ENCODE measurements at places on chromosomes 3 and 15.

DNA sequence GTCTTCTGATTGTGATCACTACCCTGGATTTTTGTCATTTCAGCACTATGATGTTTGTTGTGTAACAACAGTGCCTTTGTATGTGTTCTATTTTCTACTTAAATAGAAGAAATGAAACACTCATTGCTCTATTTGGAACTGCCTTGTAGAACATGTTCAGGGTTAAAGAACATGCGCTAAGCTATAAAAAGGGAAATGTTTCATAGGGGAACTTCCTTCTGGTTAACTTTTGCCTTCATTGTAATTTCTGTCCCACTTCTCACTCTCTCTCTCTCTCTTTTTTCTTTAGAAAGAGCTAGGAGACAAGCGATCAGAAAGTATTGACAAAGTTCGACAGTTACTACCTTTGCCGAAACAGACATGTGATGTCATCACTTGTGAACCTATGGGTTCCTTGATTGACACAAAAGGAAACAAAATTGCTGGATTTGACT is at the start of gene P2RY12:
Gene P2RY12 (minus strand): TSS at position 13 of the 434 bp plus-strand sequence. CDS start 45,908 bp downstream, outside the sequence.
- H3K27ac ChIP-seq: no peak within 1 kb of the TSS
- H3K4me1 ChIP-seq: peaks cover 4% of the 10 kb centered on the region
- no peaks in the 10 kb centered on the region for H3K36me3 ChIP-seq

DNA sequence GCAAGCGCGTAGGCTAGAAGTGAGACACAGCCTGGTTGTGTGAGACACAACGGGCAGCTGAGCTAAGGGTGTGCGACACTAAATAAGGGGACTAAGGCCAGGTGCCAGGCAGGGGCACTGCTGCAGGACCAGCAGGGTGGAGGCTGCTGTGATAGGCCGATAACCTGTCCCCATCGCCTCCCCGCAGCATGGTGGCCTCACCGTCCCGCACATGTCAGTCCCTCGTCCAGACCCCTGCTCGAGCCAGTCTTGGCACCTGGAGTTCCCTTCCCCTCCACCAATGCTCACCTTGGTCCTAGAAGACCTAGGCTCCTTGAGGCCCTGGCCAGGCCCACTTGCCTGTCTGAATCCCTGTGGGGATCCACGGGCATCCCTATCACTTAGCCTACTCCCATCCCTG is 96.1 kb downstream of the HMG20A start:
- no peak for DNase-seq
- H3K36me3 ChIP-seq: no peaks in the 10 kb centered on the region
- H3K27ac ChIP-seq: no peak overlapping the region
- H3K27me3 ChIP-seq: no peaks in the 10 kb centered on the region
- H3K4me1 ChIP-seq: no peaks in the 10 kb centered on the region
- no peak overlapping the region for H3K4me3 ChIP-seq

DNA sequence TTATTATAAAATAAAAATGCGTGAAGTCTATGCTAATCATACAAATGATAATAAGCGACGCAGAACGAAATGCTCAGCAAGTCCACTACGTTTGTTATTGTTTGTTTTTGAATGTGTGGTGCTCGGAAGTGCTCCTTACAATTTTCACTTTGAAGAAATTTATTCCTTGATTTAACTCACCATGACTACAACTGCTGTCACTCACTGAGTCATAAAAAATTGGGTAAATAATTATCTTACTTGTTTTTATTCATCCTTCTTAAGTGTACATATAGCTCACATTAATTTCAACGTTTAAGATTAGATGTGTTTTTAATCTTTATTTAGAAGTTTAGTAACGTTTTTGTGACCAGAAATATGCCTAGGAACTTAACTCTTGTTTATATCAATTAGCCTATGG is 66.7 kb upstream of the NANOGP8 start:
- H3K27me3 ChIP-seq: peaks cover 7% of the 10 kb centered on the region
- no peaks in the 10 kb centered on the region for H3K36me3 ChIP-seq
- no peak overlapping the region for H3K27ac ChIP-seq
- DNase-seq: no peak
- H3K4me3 ChIP-seq: no peak overlapping the region

DNA sequence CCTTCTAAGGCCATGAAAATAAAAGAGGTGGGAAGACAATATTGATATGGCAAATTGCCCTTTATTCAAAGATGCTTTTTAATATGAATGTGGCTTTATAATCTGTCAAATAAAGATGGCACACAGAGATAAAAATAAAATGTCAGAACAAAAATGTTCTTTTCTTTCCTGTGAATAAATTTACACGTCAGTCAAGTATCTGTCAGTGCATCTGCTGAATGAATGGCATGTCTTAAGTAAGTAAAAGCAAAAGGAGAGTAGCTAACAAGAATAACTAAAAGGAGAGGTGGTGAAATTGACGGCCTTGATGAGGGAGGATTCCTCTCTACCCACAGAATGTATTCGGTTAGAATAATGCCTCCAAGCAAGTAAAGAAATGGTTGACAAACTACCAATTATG is 1021.7 kb upstream of the GBE1 start:
- H3K36me3 ChIP-seq: no peaks in the 10 kb centered on the region
- DNase-seq: no peak
- no peaks in the 10 kb centered on the region for H3K27me3 ChIP-seq

- no peak for DNase-seq
- peaks cover 2% of the 10 kb centered on the region for H3K4me1 ChIP-seq
- no peaks in the 10 kb centered on the region for H3K27me3 ChIP-seq
- no peak overlapping the region for H3K27ac ChIP-seq
- peaks cover 42% of the 10 kb centered on the region for H3K36me3 ChIP-seq
These were observed 9.8 kb downstream of the SELENOS start for GRCh38 chr15:101267320-101268104.

GRCh38 chr15:36643551-36643950 is 64.1 kb downstream of the CDIN1 start:
- H3K27ac ChIP-seq: no peak overlapping the region
- DNase-seq: no peak
- no peaks in the 10 kb centered on the region for H3K36me3 ChIP-seq
- no peaks in the 10 kb centered on the region for H3K27me3 ChIP-seq

- H3K27ac ChIP-seq: peak overlapping the region; percentile 56
- no peaks in the 10 kb centered on the region for H3K27me3 ChIP-seq
- H3K36me3 ChIP-seq: no peaks in the 10 kb centered on the region
- DNase-seq: no peak
These were observed 491.1 kb upstream of the NR2F2 start for GRCh38 chr15:95839367-95839782.

- no peaks in the 10 kb centered on the region for H3K27me3 ChIP-seq
- DNase-seq: no peak
- peaks cover 8% of the 10 kb centered on the region for H3K4me1 ChIP-seq
- peaks cover 95% of the 10 kb centered on the region for H3K36me3 ChIP-seq
- H3K4me3 ChIP-seq: no peak overlapping the region
These were observed 92.9 kb downstream of the UBE3A start for GRCh38 chr15:25345943-25346342.

DNA sequence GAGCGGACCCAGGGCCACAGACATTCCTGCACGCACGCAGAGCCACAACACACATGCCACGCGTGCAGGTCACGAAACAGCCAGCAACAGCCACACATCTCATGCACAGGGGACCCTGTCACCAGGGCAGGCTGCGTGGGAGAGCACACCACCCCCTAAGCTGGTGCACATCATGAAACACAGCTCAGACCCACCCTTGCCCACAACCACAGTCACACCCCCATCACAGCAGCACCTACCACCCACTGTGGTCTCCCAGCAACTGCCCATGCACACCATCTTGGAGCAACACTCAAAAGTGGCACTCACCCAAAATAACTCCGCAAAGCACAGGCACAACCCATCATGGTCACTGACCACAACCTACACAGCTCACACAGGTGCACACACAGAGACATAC is 75.7 kb downstream of the OCA2 start:
- H3K4me3 ChIP-seq: no peak overlapping the region
- H3K4me1 ChIP-seq: no peaks in the 10 kb centered on the region
- DNase-seq: no peak
- no peaks in the 10 kb centered on the region for H3K36me3 ChIP-seq
- H3K27me3 ChIP-seq: no peaks in the 10 kb centered on the region

DNA sequence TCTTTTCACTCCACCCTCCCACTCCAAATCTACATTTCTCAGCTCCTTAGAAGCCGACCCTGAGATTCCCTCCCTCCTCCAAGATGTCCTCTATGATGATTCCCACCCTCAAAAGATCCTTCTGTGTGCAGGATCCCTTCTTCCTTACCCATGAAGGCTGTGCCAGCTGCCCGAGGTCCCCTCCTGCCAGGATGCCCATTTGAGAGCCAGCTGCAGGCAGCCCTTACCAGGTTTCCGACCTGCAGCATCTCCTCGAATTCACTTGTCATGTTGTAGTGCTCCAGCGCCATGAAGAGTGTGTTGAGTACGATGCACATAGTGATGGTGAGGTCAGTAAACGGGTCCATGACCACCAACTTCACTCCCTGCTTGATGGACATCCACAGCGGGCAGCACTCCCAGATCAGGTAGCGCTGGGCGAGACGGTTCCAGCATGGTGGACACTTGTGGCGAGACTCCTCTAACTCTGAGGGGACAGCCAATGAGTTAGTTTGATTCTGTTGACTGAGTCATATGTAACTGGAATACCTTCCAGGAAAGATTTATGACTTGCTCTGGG is 51.9 kb downstream of the SCN5A start:
- no peak overlapping the region for H3K27ac ChIP-seq
- no peaks in the 10 kb centered on the region for H3K36me3 ChIP-seq
- peaks cover 35% of the 10 kb centered on the region for H3K27me3 ChIP-seq

DNA sequence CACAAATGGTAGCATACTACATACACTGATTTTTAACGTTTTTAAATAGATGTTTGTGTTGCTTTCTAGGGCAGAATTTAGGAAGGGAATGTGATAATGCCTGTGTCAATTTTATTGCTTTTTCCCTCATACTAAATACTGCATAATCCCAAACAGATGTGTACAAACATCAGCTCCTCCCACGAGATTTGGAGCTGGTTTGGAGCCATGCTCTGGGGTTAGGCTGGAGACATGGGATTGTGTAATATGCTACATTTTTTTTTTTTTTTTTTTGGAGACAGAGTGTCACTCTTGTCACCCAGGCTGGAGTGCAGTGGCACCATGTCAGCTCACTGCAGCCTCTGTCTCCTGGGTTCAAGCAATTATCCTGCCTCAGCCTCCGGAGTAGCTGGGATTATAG is 80.1 kb downstream of the EBLN2 start:
- no peaks in the 10 kb centered on the region for H3K36me3 ChIP-seq
- H3K4me1 ChIP-seq: no peaks in the 10 kb centered on the region

GRCh38 chr15:32908872-32909271 is 191.1 kb downstream of the GREM1 start:
- H3K36me3 ChIP-seq: no peaks in the 10 kb centered on the region
- H3K4me3 ChIP-seq: no peak overlapping the region
- H3K4me1 ChIP-seq: no peaks in the 10 kb centered on the region
- H3K27me3 ChIP-seq: no peaks in the 10 kb centered on the region

- no peaks in the 10 kb centered on the region for H3K4me1 ChIP-seq
- H3K36me3 ChIP-seq: no peaks in the 10 kb centered on the region
- no peak for DNase-seq
- H3K27ac ChIP-seq: no peak overlapping the region
- no peak overlapping the region for H3K4me3 ChIP-seq
These were observed 59.7 kb upstream of the SLCO3A1 start for GRCh38 chr15:91793771-91794170.

DNA sequence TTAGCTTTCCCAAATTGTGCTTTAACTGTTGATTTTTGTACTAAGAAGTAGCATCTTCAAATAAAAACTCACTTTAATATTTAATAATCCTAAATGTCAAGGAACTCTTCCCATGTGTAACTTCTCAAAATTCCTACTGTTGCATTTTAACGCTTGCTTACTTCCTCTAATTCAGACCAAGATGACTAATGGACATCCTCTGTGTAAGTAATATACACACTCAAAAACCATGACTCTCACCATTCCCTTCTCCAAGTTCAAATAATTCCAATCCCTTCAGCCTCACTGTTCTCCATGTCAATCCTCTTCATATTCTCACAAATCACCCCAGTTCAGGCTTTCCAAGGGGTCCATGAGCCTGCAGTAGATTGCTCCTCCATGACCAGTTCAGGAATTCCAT is 13.0 kb downstream of the MRPL46 start:
- peaks cover 7% of the 10 kb centered on the region for H3K27me3 ChIP-seq
- no peak overlapping the region for H3K4me3 ChIP-seq
- no peak for DNase-seq
- peaks cover 26% of the 10 kb centered on the region for H3K36me3 ChIP-seq
- H3K27ac ChIP-seq: no peak overlapping the region
- H3K4me1 ChIP-seq: peaks cover 12% of the 10 kb centered on the region

GRCh38 chr3:112096176-112096575 is 10.0 kb downstream of the C3orf52 start:
- H3K27ac ChIP-seq: no peak overlapping the region
- no peaks in the 10 kb centered on the region for H3K36me3 ChIP-seq
- DNase-seq: no peak
- no peak overlapping the region for H3K4me3 ChIP-seq
- H3K27me3 ChIP-seq: no peaks in the 10 kb centered on the region

- H3K27ac ChIP-seq: no peak overlapping the region
- no peak for DNase-seq
- H3K36me3 ChIP-seq: peaks cover 19% of the 10 kb centered on the region
- no peaks in the 10 kb centered on the region for H3K4me1 ChIP-seq
- no peaks in the 10 kb centered on the region for H3K27me3 ChIP-seq
These were observed 73.0 kb downstream of the HCN4 start for GRCh38 chr15:73295630-73296286.

DNA sequence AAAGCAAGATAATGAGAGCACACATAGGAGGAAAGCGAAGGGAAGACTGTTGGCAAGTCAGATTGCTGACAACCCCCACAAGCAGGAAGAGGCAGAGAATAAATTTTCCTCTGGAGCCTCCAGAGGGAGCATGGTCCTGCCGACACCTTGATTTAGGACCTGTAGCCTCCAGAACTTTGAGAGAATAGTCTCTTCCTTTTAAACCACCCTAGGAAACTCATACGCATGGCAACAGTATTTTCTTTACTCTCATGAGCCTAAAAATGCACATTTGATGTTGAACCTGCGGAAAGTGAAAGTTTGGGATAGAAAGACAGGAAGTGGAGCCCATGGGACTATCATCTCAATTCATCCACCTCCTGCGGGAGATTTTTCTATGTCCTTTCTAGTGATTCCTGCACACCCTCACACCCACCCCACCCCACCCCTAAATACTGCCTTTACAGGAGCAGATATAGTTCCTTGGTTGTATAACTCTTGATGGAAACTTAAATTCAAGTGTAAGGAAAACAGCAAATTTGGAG is 116.7 kb upstream of the LPP start:
- no peak for DNase-seq
- H3K4me1 ChIP-seq: peaks cover 9% of the 10 kb centered on the region
- no peaks in the 10 kb centered on the region for H3K27me3 ChIP-seq
